ENCODE measurements at places on chromosomes 2 and 18. TPM values are rescaled to one million over a fixed set of nuclear protein-coding genes. Genes with fewer than 3 reads are reported as not detected.

- H3K4me3 ChIP-seq: no peak overlapping the region
- H3K27ac ChIP-seq: no peak overlapping the region
- H3K4me1 ChIP-seq: peaks cover 26% of the 10 kb centered on the region
- H3K27me3 ChIP-seq: no peaks in the 10 kb centered on the region
- DNase-seq: no peak
Observed at GRCh38 chr2:126769118-126769517, 113.2 kb downstream of the GYPC start.

DNA sequence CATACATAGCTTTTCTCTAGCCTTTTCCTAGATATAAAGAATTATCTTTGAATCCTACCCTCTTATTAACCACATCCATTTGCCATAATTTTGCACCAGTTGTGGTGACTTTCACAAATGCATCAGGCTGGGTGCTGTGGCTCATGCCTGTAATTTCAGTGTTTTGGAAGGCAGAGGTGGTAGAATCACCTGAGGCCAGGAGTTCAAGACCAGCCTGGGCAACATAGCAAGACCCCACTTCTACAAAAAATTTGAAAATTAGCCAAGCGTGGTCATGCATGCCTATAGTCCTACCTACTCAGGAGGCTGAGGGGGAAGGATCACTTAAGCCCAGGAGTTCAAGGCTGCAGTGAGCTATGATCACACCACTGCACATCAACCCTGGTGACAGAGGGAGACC lies 672.4 kb upstream of the CHAC2 start:
- DNase-seq: no peak
- H3K4me1 ChIP-seq: no peaks in the 10 kb centered on the region
- no peak overlapping the region for H3K27ac ChIP-seq
- no peaks in the 10 kb centered on the region for H3K36me3 ChIP-seq

DNA sequence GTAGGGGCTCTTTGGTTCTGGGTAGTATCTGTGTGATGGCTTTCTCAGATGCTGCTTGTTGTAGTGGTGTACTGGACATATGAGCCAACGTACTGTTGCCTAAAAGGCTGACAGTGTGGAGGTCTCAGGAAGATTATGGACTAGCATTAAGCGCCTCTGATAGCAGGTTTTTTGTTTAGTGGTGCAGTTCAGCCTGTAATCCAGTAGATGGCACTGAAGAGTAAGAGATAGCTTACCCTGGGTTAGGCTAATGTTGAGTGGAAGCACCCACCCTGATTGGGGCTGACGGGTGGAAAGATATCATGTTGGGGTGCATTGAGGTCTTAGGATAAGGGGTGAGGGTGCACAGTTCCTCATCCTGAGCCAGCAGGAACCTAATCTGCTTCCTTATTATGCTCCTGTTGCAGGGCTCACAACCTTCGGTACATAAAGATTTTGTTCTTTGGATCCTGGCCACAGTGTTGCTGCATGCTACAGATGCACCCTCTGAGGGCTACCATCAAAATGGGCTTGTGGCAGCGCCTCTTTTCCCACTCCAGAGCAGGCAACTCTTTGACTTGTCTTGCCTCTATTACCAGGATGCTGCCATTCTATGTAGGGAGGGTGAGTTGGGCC lies 79.6 kb downstream of the MSTN start:
- H3K27ac ChIP-seq: no peak overlapping the region
- no peaks in the 10 kb centered on the region for H3K4me1 ChIP-seq
- H3K36me3 ChIP-seq: peaks cover 7% of the 10 kb centered on the region
- H3K27me3 ChIP-seq: peaks cover 5% of the 10 kb centered on the region
- H3K4me3 ChIP-seq: no peak overlapping the region
- DNase-seq: peak; percentile 2

GRCh38 chr2:38093527-38094165 lies 17.7 kb upstream of the CYP1B1 start:
- H3K36me3 ChIP-seq: no peaks in the 10 kb centered on the region
- peaks cover 40% of the 10 kb centered on the region for H3K27me3 ChIP-seq
- H3K4me3 ChIP-seq: no peak overlapping the region
- no peak overlapping the region for H3K27ac ChIP-seq

DNA sequence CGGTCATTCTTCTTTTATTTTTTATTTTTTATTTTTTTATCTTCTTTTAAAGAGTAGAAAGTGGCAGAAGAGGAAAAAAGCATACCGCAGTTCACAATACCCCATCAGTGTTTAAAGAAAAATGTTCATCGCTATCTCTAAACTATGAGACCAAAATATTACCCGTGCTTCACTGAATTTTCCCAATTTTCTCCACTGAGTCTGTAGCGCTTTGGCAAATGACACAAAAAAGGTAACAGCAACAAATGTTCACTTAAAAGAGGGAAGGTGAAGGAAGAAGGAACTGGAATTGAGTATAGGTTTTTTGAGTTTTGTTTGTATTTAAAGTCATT lies 15.1 kb upstream of the RIOK3 start:
- no peak for DNase-seq
- peak overlapping the region; percentile 91 for H3K4me3 ChIP-seq
- H3K36me3 ChIP-seq: no peaks in the 10 kb centered on the region
- H3K4me1 ChIP-seq: peaks cover 13% of the 10 kb centered on the region
- no peaks in the 10 kb centered on the region for H3K27me3 ChIP-seq

DNA sequence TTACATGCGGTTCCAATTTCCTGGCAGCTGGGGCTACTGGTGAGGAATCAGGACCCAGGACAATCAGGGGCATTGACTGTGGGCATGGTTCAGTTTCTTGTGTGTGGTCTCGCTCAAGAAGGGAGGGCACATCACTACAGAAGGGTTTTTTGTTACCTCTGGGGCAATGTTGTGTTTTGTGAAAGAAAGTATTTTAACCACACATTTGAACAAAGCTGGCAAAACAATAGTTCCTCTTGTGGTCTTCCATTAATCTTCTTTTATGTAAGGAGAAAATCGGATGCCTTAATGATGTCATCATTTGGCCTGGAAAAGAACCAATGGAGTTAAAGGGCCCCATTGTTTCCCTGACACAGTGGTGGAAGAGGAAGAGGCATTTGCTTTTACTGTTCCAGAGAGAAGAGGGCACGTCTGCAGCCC lies 197.4 kb downstream of the SH3BP4 start:
- H3K4me1 ChIP-seq: no peaks in the 10 kb centered on the region
- no peak for DNase-seq
- H3K4me3 ChIP-seq: no peak overlapping the region

The TRIM54 gene
- total RNA-seq: 0.16 TPM

- DNase-seq: no peak
- H3K4me3 ChIP-seq: peak overlapping the region; percentile 27
- H3K27me3 ChIP-seq: no peaks in the 10 kb centered on the region
- peaks cover 21% of the 10 kb centered on the region for H3K4me1 ChIP-seq
- H3K27ac ChIP-seq: no peak overlapping the region
Observed at GRCh38 chr2:172340394-172340793, 87.0 kb upstream of the ITGA6 start.

- DNase-seq: no peak
- no peaks in the 10 kb centered on the region for H3K4me1 ChIP-seq
- no peaks in the 10 kb centered on the region for H3K36me3 ChIP-seq
- no peak overlapping the region for H3K4me3 ChIP-seq
- H3K27ac ChIP-seq: no peak overlapping the region
- no peaks in the 10 kb centered on the region for H3K27me3 ChIP-seq
Observed at GRCh38 chr2:142100139-142100873, 30.5 kb downstream of the LRP1B start.

- no peaks in the 10 kb centered on the region for H3K4me1 ChIP-seq
- H3K27me3 ChIP-seq: peaks cover 8% of the 10 kb centered on the region
- H3K4me3 ChIP-seq: no peak overlapping the region
Observed at GRCh38 chr2:174007010-174007409, 41.8 kb upstream of the SP3 start.

The RAB17 gene
- 0.69 TPM for total RNA-seq

The MRPS9 gene
- total RNA-seq: 45.1 TPM

The CYP26B1 gene
- total RNA-seq: not detected

All from activated CD8-positive, alpha-beta T cell treated with anti-CD3 and anti-CD28 coated beads for 36 hours (primary cell).